NCI-H510A (cell line): ENCODE measurements at places on chromosomes 12 and 14.

DNA sequence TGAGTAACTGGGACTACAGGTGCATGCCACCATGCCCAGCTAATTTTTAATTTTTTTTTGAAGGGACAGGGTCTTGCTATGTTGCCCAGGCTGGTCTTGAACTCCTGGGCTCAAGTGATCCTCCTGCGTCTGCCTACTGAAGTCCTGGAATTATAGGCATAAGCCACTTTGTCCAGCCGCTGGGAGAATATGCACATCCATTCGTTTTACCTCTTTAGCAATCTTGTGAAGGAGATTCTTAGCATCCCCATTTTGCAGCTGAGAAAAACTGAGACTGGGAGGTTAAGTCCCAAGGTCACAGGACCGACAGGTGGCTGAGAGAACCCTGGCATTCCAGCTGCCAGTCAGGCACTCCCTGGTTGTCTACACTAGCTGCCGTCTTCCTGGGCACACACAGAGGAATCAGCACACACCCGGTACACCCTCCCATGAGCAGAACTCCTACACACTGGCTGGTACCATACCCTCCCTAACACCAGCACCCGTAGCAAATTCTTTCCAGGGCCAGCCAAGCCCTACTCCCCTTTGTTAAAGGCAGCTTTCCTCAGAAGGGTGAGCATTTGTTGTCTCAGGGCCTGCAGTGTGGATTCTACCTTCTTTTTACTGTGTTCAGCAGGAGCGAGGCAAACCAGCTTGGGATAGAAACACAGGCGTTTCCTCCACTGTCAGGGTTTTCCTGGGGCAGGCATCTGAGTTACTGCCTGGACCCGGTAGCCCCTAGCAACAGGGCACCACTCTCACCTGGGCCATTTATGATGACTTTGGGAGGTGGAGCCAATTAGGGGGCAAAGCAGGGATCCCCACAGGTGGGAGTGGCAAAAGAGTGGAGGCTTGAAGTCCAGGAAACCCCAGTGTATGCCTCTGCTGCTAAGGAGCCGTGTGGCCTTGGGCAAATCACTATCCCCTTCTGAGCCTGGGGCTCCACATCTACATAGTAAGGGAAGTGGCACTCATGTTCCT lies 70.2 kb downstream of the IRF2BPL start:
- peak; percentile 52 for DNase-seq

DNA sequence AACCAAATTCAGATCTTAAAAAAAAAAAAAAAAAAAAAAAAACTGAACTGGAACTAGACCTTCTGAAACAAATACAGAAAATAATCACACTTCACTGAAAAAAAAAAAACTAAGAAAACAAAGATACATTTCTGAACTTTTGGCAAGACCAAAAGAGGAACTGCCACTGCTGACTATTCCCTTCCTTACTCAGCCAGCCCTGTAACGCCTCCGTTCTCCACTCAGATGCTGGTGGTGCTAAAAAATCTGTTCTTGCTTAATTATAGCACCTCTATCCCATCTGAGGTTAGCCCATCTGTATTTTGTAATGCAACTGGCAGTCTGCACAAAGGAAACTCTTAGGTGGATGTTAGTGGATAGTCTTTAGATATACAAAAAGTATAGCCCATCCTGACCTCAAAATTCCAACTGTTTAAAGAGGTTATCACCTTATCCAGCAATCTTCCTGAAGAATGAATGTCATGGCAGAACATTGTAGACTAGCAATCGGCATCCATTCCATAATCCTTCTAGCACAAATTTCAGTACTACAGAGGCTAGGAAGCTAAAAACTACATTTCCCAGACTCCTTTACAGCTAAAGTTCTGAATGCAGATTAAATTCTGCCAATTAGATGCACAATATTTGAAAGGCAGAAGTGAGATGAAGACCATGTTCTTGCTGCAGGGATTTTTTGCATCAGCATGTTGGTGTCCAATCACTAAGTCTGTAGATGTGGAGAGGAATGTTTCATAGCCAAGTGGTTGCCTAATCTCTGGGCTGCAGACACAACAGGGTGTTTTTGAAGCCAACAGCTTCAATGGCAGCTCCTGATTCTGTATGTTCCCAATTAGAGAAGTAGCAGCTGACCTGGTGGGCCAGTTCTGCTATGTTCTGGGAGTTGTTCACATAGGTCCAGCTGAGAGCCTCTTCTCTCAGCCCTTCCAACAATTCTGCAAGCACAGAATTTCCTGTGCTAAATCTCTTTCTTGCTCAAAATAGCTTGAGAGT lies 5.7 kb downstream of the MAP3K9 start:
- DNase-seq: no peak

DNA sequence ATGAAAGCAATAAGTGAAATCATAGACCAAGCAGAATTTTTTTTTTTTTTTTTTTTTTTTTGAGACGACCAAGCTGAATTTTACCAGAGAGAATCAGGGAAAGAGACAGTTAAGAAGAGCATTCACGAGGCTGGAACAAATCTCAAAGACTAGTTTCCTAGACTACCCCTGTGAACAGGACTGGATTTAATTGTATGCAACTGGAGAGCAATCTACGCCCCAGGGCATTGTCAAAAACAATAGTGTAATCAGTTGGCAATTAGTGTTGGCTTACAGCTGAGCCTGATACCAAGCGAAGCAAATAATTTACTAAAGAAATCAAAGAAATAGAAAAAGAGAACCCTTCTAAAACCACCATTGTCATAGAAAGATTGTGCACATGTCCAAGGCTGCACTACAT lies 232.9 kb upstream of the CPNE8 start:
- no peak for DNase-seq

GRCh38 chr12:58293308-58293982 lies 352.1 kb downstream of the ATP23 start:
- DNase-seq: no peak
